ENCODE measurements at places on chromosomes 2 and 18.

GRCh38 chr18:35141077-35141476 is 99.8 kb upstream of the ZNF397 start:
- DNase-seq = no peak

- no peak for DNase-seq
Measured at GRCh38 chr2:157603198-157603597, 25.5 kb downstream of the ACVR1C start.

DNA sequence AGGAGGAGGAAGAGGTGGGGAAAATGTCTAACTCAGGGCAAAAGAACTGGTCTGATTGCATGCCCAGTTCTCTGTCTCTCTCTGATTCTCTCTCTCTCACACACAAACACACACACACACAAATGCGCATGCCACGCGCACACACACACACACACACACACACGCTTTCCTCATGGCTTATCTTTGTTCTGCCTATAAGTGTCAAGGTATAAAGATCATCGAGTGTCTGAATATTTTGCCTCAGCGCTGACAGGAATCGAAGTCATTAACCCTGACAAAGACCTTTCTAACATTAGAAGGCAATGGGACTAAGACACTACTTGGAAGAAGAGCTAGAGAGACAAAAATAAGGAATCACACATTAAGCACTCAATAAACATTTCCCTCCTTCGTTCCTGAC is 497.1 kb upstream of the KLHL29 start:
- DNase-seq = no peak

- DNase-seq = peak; percentile 90
Measured at GRCh38 chr2:43131051-43131889, 95.1 kb downstream of the ZFP36L2 start.

DNA sequence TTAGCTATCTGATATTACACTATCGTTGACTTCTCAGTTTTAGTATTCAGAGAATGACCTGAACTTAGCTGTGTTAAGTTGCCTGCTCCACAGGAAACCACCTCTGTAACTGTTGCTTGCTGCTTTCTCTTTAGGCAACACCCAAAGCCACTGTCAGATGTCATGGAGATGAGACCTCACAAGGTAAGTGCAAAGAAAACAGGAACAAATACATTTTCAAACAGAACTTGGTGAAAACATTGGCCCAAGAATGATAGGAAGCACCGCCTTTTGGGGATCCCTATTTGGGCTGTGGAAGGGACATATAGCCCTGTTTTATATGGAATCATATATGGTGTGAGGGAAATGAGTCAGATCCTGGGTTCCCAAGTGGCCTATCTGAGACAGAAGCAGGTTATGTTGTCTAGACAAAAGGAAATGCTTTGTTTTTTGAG is 143.4 kb downstream of the UBE2E3 start:
- DNase-seq = no peak

- no peak for DNase-seq
Measured at GRCh38 chr2:64128943-64129391, 15.3 kb downstream of the PELI1 start.

GRCh38 chr2:28601616-28602015 is 105.8 kb downstream of the PLB1 start:
- DNase-seq = no peak

- no peak for DNase-seq
Measured at GRCh38 chr2:168155680-168156079, 91.7 kb downstream of the STK39 start.

GRCh38 chr18:24413148-24413547 is 13.3 kb upstream of the IMPACT start:
- no peak for DNase-seq

GRCh38 chr18:24868760-24869237 is 408.4 kb downstream of the HRH4 start:
- DNase-seq = no peak

- no peak for DNase-seq
Measured at GRCh38 chr2:43174368-43174916, 52.0 kb downstream of the ZFP36L2 start.

DNA sequence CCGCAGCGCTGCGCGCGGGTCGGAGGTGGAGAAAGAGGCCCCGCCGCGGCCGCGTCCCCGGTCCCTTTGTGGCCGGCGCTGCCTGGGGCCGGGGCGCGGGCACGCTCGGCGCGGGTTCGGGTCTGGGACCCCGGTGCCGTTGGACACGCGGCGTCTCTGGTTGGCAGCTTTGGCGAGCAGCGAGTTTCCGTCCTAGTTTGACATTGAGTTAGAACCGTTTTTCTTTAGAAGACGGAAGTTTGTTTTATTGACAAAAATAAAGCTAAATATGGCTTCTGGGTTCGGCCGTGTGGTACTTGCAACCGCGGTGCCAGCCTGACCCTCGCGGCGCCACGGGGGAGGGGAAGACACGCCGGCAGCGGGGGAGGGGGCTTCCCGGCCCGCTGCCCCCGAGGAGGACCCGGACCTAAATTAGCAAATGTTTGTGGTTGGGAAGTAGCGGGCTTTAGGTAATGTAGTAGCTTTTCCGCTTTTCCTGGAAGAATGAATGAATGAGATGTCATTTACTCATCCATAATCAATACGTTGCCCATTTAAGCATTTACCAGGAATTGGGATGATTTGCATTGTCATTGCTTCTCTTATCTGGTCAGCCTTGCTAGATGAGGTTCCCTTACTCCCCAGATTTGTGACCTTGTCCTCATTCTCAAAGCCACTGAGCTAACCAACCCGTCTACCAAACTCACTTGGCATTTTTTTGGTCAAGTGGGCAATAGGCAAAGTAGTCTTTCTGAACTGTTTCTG is 530 bp downstream of the GALNT1 start:
- DNase-seq = peak; percentile 79

DNA sequence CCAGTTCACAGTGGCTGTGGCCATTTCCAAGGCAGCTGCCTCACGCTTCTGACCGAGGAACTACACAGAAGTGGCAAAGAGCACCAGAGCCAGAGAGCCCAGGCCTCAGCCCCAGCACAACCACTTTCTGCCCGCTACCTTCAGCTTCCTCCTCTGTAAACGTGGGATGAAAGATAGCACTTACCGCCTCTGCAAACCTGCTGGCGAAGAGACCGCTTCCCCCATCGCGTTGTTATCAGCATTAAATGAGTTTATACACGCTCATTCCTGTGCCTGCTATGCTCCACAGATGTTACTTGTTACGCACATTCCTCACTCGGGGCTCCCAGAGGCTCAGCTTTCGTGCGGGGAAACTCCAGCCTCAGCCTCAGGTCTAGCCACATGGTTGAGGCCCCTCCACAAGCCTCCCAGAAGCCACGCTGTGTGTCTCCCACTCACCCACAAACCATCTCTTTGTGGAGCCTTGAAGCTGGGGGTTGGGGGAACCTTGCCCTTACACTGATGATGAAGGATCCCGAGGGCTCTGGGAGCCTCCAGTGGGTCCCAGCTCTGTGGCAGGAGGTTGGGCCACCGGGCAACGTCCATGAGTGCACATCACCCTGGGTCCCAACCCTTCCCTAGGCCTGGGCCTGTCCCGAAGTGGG is 63.3 kb upstream of the SMAD7 start:
- peak; percentile 7 for DNase-seq

DNA sequence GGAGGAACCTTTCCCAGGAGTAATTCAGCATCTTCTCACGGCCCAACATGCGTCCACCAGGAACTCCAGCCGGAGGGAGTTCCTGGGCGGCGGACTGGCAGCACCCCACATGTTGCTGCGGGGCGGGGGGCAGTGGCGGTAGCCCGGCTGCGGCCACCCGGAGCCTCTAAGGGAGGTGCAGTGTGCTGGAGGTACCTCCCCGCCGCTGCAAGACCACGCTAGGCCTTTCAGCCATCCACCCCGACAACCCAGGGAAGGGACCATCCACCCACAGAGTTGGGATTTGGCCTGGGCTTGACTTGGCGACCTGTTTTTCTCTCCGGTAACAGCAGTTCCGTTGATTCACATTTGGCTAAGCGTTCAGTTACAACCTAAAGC is 625 bp downstream of the LYPD6 start:
- DNase-seq = no peak

DNA sequence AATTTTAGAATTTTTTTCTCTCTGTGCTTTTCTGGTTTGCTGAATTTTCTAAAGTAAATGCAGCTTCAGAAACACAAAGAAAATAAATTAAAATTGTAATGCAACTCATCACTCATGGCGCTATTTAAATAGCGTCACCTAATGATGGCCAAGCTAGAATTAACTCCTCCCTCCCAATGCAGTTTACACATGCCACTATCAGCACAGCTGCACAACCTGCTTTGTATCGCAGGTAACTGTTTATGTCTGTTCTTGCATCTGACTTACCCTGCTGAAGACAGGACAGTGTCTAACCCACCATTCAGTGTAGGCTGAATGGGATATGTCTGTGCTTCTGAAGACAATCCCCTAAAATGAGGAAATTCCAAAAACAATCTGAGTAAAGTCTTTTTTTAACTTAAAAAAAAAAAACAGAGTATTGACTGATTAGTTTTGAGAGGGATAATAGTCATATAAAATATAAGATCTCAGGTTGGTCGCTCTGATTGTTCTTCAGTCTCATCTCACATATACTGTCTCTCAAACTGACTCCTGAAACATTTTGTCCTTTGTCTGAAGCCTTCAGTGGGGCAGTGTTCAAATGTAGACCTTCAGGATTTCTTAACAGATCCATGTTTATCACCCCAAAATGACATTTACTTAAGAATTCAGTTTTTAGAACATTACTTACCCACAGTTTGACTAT is 271.4 kb downstream of the ZEB2 start:
- no peak for DNase-seq

DNA sequence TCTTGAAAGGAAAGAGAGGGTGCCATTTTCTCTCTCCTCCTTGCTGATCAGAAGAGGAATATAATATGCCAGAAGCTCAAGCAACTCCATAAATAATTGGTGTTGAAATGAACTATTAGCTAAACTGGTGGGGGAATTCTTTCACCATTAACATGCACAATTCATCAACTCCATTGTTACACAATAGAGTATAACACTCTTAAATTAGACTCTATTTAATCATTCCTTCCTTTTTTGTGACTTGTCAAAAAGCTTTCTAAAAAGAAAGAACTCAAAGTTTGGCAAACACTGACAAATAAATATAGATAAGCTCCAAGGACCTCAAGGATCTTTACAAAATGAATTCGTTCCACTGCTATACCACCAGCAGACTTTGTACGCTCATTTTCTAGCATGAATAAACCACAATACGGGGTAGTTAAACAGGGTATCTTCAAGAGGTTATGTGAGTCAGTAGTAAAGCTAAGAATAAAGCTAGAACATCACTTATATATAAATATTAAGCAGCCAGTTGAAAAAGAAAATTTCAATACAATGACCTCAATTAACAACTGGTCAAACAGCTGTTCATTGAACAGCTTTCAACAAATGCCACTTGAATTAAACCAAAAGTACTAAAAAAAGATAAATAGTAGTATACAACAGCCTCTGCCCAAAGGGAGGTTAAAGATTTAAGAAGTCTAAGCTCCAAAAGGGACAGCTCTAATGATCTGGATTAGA is 6.4 kb downstream of the TRAK2 start:
- no peak for DNase-seq

- DNase-seq = no peak
Measured at GRCh38 chr2:130922417-130922816, 85.7 kb downstream of the ARHGEF4 start.

- DNase-seq = no peak
Measured at GRCh38 chr2:226847090-226847489, 11.2 kb downstream of the RHBDD1 start.

GRCh38 chr2:216222650-216223352 is 113.7 kb downstream of the XRCC5 start:
- DNase-seq = no peak

GRCh38 chr2:234204480-234204879 is 154.0 kb downstream of the SPP2 start:
- DNase-seq = no peak

GRCh38 chr2:149087751-149088150 is 49.3 kb downstream of the LYPD6B start:
- DNase-seq = no peak

- no peak for DNase-seq
Measured at GRCh38 chr2:193679847-193680246, 1485.1 kb upstream of the TMEFF2 start.

DNA sequence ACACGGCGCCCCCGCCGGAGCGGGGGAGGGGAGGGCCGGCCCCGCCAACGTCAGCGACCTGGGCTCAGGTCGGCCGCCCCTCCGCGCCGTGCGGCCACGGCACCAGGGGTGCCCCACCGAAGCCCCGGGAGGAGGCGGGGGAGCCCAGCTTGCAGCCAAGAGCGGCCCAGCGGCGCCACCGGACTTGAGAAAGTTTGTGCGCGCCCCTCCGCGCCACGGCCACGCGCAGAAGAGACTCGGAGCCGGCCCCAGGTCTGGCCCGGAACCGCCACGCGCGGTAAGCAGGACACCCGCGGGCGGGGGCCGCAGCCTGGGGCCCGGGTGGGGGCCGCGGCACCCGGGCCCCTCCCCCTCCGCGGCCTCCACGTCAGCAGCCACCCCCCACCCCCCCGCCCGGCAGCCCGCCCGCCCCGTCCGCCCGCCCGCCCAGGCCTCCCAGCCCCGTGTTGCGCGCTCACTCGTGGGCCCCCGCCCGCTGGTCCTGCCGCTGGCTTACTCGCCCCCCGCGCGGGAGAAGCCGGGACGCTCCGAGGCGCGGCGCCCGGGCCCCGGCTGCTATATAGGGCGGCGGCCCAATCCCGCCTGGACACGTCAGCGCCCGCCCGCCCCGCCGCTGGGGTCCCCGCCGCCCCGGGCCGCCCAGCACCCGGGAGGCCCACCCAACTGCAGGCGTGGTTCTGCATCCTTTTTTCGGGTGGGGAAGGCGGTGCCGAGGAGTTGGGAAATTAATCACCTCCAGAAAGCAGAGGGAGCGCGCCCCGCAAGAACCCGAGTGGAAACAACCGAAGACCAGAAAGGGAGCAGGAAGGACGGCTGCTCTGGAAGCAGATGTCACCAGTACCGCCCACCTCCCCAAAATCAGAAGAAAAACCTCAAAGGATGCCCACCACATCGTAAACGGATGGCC is 42.9 kb downstream of the HDLBP start:
- DNase-seq = peak; percentile 89

GRCh38 chr18:58348517-58348916 is 280.4 kb downstream of the ALPK2 start:
- no peak for DNase-seq

- DNase-seq = no peak
Measured at GRCh38 chr2:41873102-41874031, 174.5 kb upstream of the PKDCC start.

GRCh38 chr2:172098287-172098649 is 4.4 kb downstream of the DLX2 start:
- DNase-seq = no peak

- DNase-seq = no peak
Measured at GRCh38 chr18:35477497-35477896, 20.3 kb downstream of the INO80C start.

GRCh38 chr18:3319399-3319798 is 57.5 kb downstream of the MYL12B start:
- no peak for DNase-seq

DNA sequence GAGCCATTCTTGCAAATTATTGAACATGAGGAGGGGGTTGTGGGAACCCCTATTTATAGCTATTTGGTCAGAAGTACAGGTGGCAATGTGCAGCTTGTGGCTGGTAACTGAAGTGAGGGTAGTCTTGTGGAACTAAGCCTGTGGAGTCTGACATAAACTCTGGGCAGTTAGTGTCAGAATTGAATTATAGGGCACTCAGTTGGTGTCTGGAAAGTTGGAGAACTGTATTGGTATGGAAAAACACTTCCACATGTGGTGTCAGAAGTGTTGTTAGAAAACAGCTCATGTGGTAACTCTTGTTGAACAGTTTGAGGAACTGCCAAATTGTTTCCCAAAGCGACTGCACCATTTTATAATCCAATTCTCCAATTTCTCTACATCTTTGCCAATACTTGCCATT is 7.5 kb downstream of the RALBP1 start:
- no peak for DNase-seq

GRCh38 chr2:70192516-70192915 is 1.7 kb upstream of the C2orf42 start:
- no peak for DNase-seq

Data from Right ventricle myocardium inferior (tissue), 1 donor.